ENCODE measurements at places on chromosomes 6 and 20.

DNA sequence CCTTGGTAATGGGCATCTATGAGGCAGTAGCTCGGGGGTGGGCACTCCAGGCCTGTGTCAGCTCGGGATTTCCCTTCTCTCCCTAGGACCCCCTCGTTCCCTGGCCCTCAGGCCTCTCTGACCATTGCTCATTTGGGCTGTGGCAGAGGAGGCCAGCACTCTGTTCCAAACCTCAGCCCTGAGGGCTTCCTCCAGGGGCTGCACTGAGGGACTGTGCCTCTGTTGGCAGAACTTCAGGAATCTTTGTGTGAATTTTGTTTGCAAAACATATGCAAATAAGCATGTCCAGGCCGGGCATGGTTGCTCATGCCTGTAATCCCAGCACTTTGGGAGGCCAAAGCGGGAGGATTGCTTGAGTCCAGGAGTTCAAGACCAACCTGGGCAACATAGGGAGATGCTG, 11.0 kb downstream of the PACSIN1 start:
- no peak for DNase-seq

GRCh38 chr20:35472209-35472608, 16.8 kb downstream of the CEP250 start:
- no peak for DNase-seq

DNA sequence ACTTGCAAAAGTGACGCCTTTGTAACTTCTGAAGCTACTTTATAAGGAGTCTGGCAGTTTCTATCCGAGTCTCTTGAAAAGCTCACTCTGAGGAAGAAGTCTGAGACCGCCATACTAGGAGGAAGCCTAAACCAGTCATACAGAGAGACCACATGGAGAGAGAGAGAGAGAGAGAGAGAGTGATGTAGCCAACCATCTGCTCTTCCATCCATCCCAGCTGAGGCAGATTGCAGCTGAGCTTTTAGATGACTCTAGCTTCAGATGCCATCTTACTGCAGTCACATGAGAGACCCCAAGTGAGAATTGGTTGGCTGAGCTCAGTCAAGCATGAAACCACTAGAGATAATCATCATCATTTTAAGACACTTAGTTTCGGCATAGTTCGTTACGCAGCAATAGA, 15.0 kb upstream of the DTNBP1 start:
- no peak for DNase-seq

DNA sequence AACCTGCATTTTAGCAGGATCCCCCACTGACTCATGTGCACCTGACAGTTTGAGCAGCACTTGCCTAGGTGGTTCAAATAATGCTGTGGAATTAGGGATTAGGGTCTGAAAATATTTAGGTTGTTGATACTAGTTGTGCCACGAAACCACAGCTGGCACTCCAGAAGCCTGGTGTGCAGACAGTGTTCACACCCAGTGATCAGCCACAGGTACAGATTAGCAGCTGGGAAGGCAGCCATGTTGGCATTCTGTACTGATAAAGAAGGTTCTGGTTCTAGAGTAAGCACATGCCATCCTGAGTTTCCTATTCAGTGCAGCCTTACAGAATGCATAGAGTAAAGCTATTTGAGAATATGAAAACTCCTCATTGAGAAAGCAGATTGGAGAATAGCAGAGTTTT, 30.1 kb downstream of the TMEM74B start:
- no peak for DNase-seq

DNA sequence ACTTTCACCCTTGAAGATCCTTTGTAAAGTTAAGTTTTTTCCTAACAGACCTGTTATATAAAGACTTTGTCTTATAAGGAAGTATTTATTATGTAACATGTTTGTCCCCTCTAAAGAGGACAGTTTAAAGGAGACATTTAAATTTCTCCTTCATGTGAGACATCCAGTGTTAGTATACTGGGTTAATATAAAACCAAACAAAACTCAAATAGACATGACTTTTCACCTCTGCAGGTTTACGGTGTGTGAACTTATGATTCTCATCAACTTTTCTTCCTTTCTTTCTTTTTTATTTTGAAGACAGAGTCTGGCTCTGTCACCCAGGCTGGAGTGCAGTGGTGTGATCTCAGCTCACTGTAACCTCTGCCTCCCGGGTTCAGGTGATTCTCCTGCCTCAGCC, 17.4 kb upstream of the MPC1 start:
- DNase-seq = no peak

DNA sequence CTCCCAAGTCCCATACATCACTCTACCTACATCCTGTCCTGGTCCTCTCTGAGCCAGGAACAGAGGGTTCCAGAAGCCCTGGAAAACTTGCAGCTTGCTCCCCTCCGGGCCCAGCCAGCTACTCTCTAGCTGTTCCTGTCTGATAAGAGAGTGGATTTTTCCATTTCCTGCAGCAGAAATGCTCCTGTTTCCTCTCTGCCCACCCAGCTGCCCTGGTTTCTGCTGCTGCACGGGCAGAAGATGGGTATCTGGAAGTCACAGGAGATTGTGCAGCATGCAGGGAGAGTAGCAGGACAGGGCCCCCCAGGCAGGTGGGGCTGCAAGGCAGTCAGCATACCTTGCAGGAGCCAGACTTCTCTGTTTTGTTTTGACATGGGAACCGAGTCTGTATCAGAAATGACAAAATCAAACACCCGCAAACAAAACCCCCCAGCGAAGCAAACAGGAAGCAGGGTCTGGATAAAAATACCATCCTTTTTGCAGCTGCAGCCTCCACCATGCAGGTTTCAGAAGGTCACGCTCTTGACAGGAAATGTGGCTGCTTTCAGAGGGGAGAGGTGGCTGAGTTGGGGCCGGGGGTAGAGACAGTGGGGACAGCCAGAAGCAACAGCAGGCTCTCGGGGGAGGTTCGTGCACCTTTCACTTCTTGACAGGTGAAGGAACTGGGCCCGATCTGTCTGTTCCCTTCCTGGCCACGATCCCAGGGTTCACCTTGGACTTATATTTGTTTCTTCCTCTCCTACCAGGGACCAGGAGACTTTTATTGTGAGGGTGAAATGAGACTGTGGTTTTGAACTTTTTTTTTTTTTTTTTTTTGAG, 50.8 kb upstream of the FAM83D start:
- DNase-seq = peak; percentile 37

- peak; percentile 18 for DNase-seq
Measured at GRCh38 chr6:157236040-157236725, 87.1 kb downstream of the TMEM242 start.

DNA sequence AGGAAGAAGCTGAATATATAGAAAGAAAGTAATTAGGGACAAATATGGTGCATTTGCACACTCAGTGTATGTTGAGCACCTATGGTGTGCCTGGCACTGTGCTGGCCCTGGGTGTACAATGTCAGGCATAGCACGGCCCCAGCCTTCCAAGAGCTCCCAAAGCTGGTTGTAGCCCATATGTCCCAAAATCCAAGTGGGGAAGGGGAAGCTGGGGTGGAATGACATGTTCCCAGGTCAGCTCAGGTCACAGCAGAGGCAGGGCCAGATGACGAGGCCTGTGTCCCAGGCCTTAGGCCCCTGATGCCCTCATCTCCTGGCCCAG, 170.0 kb downstream of the VEGFA start:
- no peak for DNase-seq

- DNase-seq = no peak
Measured at GRCh38 chr6:130063806-130064205, 45.4 kb downstream of the L3MBTL3 start.

DNA sequence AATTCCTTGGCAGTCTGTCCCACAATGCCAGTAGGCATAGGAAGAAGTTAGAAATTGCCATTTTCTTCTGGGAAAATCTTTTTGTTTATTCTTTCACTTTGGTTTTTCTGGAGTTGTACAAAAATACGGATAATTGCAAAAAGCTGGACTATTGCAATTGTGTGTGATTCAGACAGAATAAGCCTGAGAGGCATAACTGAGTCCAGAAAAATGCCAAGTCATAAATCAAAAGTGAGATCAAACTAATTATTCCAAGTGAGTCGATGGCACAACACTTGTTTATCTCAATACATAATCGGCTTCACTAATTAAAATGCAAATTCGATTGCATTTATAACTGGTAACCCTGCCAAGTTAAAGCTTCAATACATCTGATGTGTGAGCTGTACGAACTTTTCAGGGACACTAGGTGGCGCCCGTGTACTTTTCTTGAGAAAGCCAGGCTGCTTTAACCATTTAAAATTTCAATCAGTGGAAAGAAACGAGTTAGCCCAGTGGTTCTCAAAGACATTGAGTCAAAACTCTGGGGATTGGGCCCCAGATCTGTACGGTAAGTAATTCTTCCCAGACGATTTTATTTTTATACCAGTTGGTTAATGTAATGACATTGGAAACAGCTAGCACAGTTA, 102.6 kb downstream of the LAMP5 start:
- peak; percentile 12 for DNase-seq

DNA sequence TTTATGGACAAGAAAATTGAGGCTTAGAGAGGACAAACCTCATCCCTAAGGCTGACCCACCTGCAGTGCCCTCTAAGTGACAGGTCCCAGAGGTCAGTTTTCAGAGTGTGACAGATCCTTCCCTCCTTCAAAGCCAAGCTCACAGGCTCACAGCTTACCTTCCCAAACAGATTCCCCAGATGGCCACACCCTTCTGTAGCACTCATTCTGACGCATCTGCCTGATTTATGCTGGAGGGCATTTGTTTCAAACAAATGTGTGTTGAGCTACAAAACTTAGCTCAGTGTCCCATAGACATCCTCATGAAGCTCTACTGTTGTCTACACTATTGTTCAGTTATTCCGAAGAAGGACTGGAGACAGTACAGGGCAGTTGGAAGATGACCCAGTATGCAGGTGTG, 60.6 kb upstream of the RIN2 start:
- no peak for DNase-seq

- no peak for DNase-seq
Measured at GRCh38 chr20:18678549-18679419, 90.9 kb downstream of the DTD1 start.

GRCh38 chr20:56391596-56392131, 351 bp downstream of the AURKA start:
- no peak for DNase-seq

DNA sequence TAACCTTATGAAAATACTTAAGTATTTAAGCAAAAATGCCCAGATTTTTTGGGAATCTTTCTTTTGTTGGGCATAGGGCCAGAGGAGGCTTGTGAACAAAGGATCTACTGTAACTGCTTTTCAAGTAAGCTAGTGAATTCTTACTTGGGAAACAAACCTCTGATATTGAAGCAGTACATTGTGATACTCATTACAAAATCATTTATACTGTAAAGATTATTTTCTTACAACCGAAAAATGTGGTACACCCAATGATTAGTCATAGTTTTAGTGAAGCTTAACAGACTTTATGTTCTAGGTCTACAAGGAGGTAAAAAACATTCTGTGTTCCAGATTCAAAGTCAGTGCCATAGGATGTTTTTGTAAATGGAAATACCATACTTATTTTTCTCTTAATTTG, 272.9 kb upstream of the KCNQ5 start:
- DNase-seq = no peak

GRCh38 chr6:55033016-55033546, 141.2 kb upstream of the HCRTR2 start:
- DNase-seq = no peak

DNA sequence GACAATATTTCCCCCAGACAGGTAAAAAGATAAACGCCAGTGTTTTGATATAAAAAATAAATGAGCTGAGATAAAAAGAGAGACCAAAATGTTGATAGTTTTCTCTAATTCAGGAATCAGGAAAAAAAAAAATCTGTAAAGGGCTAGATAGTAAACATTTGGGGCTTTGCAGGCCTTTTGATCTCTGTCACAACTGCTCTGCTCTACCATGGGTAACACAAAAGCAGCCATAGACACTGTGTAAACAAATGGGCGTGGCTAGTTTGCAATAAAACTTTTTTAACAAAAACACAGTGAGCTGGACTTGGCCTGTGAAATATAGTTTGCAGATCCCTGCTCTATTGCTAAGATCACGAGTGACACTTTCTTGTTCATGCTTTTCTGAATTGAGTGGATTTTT, 219.1 kb upstream of the STXBP5 start:
- no peak for DNase-seq

DNA sequence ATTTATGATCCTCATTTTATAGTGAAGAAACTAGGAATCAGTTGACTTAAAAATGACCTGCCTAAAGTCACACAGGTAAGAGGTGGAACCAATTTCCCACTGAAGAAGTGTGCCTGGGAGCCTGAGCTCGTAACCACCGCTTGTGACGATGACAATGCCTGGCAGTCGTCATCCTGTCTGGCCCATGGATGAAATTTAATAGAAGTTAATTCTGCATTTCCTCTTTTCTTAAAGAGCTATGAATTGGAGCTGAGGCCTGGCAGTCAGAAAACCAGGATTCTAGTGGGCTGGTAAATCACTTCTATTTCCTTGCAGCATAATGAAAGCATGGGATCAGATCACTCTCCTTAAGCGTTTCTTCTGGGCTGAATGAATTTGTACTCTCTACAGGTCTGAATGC, 200.0 kb upstream of the SGK1 start:
- DNase-seq = no peak

GRCh38 chr6:81589465-81590313, 162.8 kb downstream of the TENT5A start:
- DNase-seq = no peak

DNA sequence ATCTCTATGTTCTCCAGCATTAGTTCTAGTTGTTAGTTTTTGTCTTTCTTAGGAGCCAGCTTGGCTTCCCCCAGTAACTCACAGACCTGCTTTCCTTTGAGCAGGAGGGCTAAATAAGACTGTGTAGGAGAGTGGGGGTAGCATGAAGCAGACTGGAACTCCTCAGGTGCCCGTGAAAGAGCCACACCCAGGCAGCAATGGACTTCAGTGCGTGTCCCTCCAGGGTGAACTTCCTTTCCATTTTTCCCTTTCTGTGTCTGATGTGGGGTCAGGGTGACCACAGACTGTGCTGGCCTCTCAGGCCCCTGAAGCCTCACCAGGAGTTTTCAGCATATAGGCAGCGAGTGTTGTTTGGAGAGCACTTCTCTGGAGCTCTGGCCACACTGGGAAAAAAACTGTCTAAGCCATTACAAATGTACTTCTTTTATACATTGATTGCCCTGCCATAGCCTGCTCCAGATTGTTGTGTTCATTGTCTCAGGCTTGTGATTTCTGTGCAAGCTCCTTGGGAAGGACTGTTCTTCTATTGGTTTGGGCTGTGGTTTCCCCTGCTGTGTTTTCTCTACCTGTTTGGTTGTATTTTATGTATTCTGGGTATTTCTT, 55.7 kb downstream of the SH3BGRL2 start:
- DNase-seq = no peak

DNA sequence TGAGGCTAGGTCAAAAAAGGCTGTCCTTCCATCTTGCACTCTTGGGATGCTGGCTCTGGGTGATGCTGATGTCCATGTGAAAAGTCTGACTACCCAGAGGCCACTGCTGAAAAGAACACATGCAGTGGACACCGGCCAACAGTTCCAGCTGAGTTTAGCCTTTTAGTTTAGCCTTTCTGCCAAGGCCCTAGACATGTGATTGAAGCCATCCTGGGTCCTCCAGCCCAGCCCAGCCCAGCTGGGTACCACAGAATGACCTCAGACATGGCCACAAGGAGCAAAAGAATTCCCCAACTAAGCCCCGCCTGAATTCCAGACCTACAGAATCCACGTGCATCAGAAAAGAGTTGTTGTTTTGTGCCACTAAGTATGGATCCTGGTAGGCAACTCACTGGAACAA, 17.4 kb downstream of the PIGT start:
- no peak for DNase-seq
